ENCODE measurements at places on chromosomes 11 and 22. TPM values are rescaled to one million over a fixed set of nuclear protein-coding genes. Genes with fewer than 3 reads are reported as not detected.

OR52A5 gene
- total RNA-seq, result not detected

ZC3H12C gene
- total RNA-seq, result 9.6 TPM

ZNF280B gene
- total RNA-seq, result 0.13 TPM

PRG3 gene
- not detected for total RNA-seq

KLHL35 gene
- 4.6 TPM for total RNA-seq

CCDC81 gene
- total RNA-seq, result 4.2 TPM

BBOX1 gene
- total RNA-seq, result not detected

P2RY2 gene
- total RNA-seq, result 0.92 TPM

NXPE2 gene
- 0.07 TPM for total RNA-seq

Data from smooth muscle cell of the pulmonary artery (primary cell).